ENCODE measurements at places on chromosomes 6 and 20.
A peak's percentile ranks its signal among the peaks of the same experiment; 100 is the strongest.

DNA sequence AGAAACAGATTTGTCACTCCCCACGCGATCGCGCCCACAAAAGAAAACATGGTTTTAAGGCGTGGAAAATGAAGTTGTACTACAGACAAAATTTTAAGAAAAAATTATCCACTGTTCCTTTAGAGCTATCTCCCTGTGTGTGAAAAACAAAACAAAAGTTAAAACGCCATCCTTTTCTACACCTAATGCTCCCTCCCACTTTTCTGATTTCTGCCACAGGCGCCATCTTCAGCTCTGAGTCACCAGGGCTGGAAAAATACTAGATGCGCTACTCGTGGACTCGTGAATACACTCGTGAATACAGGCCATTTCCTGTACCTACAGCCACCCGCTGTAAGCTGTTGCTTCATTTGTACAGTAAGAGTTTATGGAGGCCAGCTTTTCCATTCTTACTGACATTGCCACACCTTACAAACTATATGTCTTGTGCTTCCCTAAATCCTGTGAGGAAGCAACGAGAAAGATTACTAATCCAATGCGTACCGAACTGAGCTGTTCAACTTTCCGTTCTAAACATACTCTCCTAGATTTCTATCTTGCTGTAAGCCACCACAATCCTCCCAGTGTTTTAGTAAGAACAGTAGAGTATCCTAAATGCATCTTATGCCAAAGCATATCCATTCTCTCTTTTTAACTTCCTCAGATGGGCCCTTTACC is 773 bp upstream of the AHI1 start:
- peak; percentile 76 for DNase-seq

DNA sequence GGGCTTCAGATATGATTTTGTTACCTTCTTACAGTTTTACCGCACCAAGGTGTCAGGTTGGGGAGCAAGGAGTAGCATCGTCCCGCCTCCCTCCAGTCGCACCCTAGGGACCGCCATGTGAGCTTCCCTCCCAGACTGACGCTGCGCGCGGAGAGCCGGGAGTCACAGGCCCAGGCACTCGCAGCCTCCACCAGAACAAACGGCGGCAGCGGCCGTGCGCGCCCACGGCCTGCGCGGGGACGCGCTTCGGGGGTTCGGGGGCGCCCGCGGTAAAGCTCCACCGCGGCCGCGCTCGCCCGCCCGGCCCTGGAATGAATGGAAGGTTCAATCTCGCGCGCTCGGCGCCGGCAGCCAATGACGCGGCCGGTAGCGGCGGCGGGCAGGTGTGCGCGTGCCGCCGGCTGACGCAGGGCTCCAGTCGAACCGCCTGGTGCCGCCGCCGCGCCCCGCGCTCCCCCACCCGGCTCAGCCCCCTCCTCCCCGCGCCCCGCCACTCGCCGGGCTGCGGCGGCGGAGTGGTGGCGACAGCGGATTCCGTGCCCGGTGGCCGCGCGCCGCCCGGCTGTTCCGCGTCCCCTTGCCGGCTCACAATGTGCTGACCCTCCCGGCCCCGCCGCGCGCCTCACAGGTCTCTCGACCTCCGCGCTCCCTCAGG is 16.5 kb upstream of the LIN28B start:
- DNase-seq, result no peak

DNA sequence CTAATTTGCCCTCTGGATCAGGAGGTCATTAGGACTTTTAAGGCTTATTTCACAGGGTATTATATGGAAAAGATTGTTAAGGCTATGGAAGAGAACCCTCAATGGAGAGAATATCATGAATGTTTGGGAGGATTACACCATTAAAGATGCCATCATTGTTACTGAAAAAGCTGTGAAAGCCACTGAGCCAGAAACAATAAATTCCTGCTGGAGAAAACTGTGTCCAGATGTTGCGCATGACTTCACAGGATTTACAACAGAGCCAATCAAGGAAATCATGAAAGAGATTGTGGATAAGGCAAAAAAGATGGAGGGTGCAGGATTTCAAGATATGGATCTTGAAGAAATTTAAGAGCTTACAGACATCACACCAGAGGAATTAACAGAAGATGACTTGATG is 798.3 kb upstream of the SLC35B3 start:
- no peak for DNase-seq

- no peak for DNase-seq
Observed at GRCh38 chr6:84618836-84619235, 145.6 kb downstream of the TBX18 start.
